Muscle of back (tissue), 13 donors: ENCODE measurements at places on chromosomes 5 and 9.

- no peak for DNase-seq
Observed at GRCh38 chr9:72443855-72444254, 77.6 kb upstream of the TMC1 start.

- DNase-seq, result no peak
Observed at GRCh38 chr9:133384736-133385321, 8.7 kb downstream of the STKLD1 start.

DNA sequence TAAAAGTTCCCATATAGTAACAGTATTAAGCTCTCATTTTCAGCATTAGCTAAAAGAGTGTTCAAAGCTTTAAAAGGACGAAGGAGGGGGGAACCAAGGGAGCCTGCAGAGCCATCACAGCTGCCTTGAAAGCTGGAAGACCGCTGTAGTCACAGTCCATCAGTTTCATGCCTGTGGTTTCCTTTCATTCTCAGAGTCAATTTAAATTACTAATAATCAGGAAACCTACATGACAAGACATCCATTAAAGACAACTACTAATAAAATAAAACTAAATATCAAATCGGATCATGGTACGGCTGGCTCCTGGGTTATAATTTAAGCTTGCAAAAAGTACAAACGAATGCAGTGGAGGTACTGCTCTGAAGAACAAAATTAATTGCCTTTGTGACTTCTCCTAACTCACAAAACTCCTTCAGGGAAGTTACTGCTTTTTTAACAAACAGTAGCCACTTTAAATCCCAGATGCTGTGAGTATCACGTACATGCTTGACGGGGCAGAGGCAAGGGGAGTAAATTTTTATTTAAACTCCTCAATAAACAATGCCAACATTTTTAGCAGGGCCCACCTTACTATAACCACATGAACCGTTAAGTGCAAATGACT lies 213.5 kb downstream of the DENND1A start:
- DNase-seq, result no peak

- DNase-seq, result no peak
Observed at GRCh38 chr5:154543380-154543779, 65.4 kb upstream of the HAND1 start.

- DNase-seq, result no peak
Observed at GRCh38 chr9:107046692-107047091, 183.7 kb downstream of the ZNF462 start.

- DNase-seq, result no peak
Observed at GRCh38 chr9:89940625-89941024, 335.8 kb downstream of the GADD45G start.

DNA sequence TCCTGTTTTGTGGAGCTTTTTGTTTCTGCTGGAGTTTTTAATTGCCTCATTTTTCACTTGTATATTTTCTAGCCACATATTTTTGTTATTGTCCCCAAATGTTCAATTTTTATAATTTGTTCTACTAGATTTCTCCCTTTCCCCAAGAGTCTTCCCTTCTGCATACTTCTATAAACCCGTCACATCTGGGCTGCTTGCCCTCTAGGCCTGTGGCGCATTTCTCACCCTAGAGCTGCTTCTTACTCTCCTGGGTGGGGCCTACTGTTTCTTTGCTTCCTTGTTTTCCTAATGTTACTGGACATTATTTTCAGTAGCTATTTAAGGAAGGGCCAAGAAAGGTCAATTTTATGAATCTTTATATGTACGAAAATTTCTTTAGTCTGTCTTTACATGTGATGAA lies 51.5 kb downstream of the NXNL2 start:
- no peak for DNase-seq

DNA sequence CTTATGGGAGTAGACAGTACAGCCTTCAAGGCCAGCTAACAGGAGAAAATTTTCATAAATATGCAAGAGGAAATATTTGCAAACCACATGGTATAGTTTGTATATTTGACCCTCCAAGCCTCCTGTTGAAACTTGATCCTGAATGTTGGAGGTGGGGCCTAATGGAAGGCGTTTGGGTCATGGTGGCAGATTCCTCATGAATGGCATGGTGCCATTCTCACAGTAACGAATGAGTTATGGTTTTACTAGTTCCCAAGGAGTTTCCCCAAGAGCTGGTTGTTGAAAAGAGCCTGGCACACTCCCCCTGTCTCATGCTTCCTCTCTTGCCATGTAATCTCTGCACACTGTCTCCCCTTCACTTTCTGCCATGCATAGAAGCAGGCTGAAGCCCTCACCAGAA lies 3.3 kb upstream of the PAIP1 start:
- DNase-seq, result no peak

GRCh38 chr5:136035837-136036236 lies 7.0 kb downstream of the TGFBI start:
- DNase-seq, result no peak

DNA sequence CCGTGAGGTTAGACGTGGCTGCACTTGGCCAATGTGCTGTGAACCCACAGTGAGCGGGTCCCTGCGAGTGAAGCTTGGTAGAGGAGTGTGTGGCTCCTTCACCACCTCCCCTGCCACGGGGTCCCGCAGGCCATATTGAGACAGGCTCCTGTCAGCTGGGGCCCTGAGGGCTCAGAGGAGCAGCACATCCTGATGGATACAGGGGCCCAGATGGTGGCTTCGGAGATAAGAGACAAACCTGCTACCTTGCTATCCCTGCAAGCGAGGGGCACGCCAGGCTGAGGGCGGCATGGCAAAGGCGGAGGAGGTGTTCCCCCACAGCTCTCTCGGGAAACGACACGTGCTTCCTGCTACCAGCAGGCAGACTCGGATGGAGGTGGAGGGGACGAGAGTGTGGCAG lies 33.1 kb downstream of the SLC6A3 start:
- no peak for DNase-seq

DNA sequence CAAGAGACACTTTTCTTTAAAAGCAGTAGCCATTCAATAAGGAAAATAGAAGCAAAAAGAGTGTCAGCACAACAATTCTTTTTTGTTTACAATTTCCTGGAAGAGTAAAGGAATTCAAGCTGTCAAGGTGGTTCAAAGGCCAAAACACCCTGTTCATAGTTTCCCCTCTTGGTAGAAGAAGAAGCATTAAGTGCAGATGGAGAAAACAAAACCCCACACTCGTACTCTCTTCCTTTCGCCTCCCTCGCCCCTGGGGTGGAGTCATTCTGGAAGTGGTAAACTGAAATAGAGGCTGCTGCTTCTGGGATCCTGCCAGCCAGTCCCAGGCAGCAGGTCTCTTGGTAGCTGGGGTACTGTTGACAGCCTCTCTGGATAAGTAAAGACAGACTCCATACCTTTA lies 105.0 kb downstream of the ANKRD55 start:
- DNase-seq, result no peak

- no peak for DNase-seq
Observed at GRCh38 chr9:8677741-8678140, 878.2 kb upstream of the DMAC1 start.

GRCh38 chr9:121707477-121708424 lies 56.3 kb downstream of the DAB2IP start:
- DNase-seq, result no peak

- DNase-seq, result no peak
Observed at GRCh38 chr5:36200513-36200912, 41.2 kb downstream of the NADK2 start.

DNA sequence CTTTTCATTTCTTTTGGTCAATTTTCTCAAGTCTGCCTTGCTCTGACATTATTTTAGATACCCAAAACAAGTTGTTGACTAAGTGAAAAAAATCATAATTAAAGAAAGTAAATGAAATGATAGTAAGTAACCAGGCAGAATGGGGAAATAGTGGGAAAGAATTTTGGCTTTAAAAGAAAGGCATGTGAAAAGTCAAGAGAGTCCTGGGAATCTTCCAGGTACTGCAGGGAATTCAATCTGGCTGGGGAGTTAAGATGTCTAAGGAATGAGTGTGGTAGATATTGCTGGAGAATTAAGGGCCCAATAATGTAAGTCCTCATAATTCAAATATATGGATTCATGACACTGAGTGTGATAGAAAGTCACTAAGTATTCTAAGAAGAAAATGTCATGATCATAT lies 123.1 kb upstream of the PAPPA start:
- DNase-seq, result no peak

GRCh38 chr5:131329286-131329560 lies 65.4 kb downstream of the CDC42SE2 start:
- no peak for DNase-seq

DNA sequence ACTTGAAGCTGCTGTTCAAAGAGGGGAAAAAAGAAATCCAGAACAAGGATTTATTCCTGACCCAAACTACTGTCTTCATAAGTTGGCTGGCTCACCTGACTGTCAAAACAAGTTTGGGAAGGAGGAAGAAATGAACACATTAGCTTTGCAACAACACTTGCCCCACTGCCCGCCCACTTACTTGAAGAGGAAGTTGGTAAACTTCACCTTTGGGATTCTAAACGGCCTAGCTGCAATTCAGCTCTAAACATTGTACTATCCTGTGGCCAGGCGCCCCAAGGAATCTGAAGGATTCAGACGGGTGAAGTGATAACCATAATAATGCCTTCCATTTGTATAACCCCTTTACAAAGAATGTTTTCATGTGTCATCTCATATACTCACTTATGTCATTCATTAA lies 199.4 kb downstream of the ARRDC3 start:
- DNase-seq, result no peak

DNA sequence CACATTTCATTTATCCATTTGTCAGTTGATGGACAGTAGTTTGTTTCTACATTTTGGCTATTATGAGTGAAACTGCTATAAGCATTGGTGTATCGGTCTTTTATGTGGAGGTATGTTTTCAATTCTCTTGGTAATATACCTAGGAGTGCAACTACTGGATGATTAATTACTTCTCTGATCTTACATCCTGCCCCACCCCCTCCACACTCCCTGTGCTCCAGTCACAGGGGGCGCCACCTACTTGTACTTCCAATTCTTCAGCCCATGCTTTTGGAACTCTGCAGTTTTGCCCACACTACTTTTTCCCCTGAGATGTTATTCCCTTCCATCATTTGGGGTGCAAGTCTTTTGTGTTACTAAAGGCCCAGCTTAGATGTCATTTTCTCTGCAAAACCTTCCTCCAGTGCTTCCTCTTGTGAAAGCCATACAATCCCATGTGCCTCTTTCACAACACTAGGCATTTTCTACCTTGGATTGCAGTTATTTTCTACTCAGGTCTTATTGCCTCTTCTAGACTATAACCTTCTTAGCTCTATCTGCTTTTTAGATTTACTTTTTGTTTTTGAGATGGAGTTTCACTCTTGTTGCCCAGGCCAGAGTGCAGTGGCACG lies 42.1 kb downstream of the SEC61B start:
- no peak for DNase-seq

GRCh38 chr9:125649315-125649714 lies 57.7 kb downstream of the MAPKAP1 start:
- DNase-seq, result peak; percentile 70

- DNase-seq, result no peak
Observed at GRCh38 chr9:69471433-69471832, 146.4 kb downstream of the ENTREP1 start.

GRCh38 chr9:133784731-133785561 lies 46.8 kb upstream of the SARDH start:
- no peak for DNase-seq

DNA sequence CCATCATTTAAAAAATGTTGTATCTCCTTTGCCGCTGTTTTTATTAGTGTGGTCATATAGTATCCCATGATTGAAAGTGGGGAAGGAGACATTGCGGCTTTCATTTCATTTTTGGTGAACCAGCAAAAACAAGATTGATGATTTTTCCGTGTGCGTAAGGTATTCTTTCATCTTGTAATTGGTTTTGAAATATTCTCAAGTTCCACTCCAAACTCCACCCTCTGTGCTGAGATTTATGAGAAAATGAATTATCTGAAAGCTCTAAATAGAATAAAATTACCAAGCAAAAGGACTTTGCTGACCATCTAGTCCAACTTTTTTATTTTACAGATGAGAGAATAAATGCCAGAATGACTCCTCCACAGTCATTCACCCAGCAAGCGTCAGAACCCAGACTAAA lies 103.1 kb upstream of the MPDZ start:
- no peak for DNase-seq

GRCh38 chr9:93083592-93084470 lies 12.2 kb upstream of the CARD19 start:
- no peak for DNase-seq

DNA sequence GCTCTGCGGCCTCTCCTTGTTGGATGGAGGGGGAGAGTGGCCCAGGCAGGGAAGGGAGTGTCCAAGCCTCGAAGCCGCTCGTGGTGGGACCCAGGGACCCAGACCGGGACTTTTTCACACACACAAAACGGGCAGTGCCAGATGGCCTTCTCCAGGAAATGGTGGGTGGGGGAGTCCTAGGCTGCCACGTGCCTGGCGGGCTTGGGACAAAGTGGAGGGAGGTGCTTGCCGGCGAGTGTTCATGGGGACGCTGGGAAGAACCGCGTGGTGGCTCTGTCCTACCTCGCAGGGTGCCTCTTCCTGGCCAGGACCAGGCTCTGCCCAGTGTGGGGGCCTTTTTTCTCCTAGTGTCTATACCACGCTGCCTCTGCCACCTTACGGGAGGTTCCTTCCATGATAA lies 155.0 kb upstream of the COL5A1 start:
- DNase-seq, result no peak

- DNase-seq, result no peak
Observed at GRCh38 chr5:38926121-38926520, 80.3 kb downstream of the OSMR start.

DNA sequence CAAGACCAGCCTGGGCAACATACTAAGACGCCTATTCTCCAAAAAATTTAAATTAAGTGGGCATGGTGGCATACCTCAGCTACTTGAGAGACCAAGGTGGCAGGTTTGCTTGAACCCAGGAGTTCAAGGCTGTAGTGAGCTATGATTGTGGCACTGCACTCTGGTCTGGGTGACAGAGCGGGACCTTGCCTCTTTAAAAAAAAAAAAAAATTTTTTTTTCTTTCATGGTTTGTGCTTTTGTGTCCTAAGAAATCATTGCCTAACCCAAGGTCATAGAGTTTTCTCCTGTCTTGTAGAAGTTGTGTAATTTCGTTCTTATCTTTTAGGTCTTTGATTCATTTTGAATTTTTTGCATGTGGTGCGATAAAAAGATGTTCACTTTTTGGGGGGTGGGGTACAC lies 12.3 kb downstream of the GPBP1 start:
- no peak for DNase-seq

DNA sequence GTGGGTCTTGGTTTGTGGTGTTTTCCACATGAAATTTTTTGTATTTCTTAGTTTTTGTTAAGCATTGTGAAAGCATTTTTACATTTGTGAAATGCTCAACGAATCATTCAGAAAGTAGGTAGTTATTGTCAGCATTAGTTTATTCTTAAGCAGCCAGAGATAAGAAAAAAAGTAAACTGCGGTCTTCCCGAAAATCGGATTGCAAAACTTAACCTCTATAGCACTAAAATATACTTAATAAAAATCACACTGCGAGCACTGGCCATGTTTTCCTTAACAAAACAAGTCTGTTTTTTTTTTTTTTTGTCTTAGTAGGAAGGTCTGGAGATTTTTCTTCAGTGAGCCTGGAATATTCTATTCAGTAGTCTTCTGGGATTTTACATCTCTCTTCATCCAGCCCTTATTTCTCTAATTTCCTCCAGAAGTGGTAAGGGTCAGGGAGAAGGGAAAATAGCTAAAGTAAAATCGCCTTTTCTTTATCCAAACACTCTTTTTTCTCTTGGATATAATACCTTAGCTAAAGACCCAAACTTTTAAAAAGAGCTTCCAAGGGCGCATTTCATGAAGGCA lies 289.9 kb downstream of the DMAC1 start:
- DNase-seq, result peak; percentile 59
